CD4-positive, alpha-beta memory T cell (primary cell): ENCODE measurements at places on chromosomes 11 and 22.

GRCh38 chr22:29848111-29848510, 10.0 kb upstream of the ASCC2 start:
- H3K27ac ChIP-seq, result no peak overlapping the region
- DNase-seq, result no peak
- no peaks in the 10 kb centered on the region for H3K27me3 ChIP-seq
- no peak overlapping the region for H3K4me3 ChIP-seq
- no peaks in the 10 kb centered on the region for H3K36me3 ChIP-seq

- no peak overlapping the region for H3K4me3 ChIP-seq
- no peaks in the 10 kb centered on the region for H3K36me3 ChIP-seq
- no peak for DNase-seq
- no peaks in the 10 kb centered on the region for H3K27me3 ChIP-seq
- H3K27ac ChIP-seq, result no peak overlapping the region
Measured at GRCh38 chr11:35079611-35080010, 59.4 kb upstream of the CD44 start.

GRCh38 chr11:112613051-112613972, 347.9 kb upstream of the NCAM1 start:
- H3K27me3 ChIP-seq, result no peaks in the 10 kb centered on the region
- no peak for DNase-seq
- no peak overlapping the region for H3K4me3 ChIP-seq
- no peaks in the 10 kb centered on the region for H3K4me1 ChIP-seq

DNA sequence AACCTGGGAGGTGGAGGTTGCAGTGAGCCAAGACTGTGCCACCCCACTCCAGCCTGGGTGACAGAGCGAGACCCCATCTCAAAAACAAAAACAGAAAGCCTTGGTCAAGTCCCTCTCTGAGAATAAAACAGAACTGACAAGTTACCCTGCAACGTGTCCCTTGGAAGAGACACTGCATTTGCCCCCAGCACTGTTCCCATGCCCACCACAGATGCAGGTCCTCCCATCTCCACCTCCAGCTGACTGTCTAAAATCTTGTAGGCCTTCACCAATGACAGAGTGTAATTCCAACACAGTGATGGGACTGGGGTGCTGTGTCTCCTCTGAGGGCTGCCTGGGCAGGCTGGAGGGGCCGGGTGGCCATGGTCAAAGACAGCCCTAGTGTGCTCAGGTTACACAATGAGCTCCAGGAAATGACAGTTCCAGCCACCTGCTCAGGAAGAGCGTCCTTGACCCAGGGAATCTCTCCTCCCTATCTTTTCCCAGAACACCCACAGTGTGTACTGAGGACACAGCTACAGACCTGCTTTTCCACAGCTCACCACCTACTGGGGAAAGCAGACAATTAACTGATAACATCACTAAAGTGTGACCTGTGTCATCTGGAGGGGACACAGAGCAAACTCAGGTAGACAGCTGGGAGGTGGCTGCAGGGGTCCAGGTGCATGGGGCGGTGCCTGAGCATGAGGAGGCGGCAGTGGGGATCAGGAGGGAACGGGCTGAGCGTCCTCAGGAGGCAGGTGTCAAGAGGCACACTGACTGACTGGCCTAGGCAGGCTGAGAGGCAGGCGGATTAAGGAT, 56.4 kb downstream of the ARFGAP3 start:
- no peak overlapping the region for H3K27ac ChIP-seq
- no peak overlapping the region for H3K4me3 ChIP-seq

DNA sequence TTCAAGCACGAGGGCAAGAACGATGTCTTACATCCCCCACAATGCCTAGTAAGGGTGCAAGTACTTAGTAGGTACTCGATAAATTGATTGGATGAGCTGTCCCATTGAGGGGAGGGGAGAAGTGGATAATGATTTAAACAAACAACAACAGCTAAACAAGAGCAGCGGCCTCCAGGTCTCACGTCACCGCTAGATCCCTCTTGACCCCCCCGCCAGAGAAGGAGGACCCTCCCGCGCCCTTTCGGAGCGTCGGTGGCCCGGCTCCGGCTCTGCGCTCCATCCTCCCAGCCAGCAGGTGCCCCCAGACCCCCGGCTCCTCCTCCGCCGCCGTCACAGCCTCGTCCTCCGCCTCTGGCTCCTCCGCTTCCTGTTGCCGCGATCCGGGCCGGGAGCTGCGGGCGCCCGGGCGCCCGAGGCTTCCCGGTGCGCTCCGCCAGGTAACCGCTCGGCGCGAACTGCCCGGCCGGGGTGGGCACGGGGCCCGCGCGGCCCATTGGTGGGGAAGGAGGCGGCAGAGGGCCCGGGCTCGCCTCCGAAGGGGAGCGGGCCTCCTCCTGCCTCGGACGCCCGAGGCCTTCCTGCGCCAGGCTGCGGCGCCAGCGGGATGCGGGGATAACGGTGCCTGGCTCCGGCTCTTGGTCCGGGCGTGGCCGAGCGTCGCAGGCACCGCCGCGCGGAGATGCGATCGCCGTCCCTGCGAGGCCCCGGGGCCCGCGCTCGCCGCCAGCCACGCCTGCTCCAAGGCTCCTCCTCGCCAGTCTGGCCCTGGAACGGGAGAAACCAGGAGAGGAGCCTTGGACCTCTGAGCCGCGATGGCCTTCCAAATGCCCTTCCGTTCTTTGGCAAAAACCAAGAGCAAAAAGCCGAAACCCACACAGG, at the start of gene TLCD5:
Gene TLCD5 (plus strand): TSS at position 368 of the 879 bp plus-strand sequence. CDS start 2,143 bp downstream, outside the sequence.
- H3K27me3 ChIP-seq, result peaks cover 15% of the 10 kb centered on the region
- peaks cover 27% of the 10 kb centered on the region for H3K4me1 ChIP-seq
- peak; percentile 53 for DNase-seq
- H3K27ac ChIP-seq, result no peak within 1 kb of the TSS
- H3K4me3 ChIP-seq, result peak within 1 kb of the TSS; percentile 25

GRCh38 chr11:6318204-6318603, 2.1 kb downstream of the CAVIN3 start:
- peaks cover 11% of the 10 kb centered on the region for H3K4me1 ChIP-seq
- no peak overlapping the region for H3K4me3 ChIP-seq
- no peaks in the 10 kb centered on the region for H3K36me3 ChIP-seq
- peaks cover 12% of the 10 kb centered on the region for H3K27me3 ChIP-seq

DNA sequence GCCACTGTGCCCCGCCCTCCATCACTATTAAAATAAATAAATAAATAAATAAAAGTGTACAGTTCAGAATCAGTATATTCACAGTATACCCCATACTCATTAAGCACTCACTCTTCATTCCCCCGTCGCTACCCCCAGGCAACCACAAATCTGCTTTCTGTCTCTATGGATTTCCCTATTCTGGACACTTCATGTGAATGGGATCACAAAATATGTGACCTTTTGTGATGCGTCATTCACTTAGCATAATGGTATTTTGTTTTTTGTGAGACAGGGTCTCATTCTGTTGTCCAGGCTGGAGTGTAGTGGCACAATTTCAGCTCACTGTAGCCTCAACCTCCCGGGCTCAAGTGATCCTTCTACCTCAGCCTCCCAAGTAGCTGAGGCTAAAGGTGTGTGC, 52.8 kb downstream of the RBX1 start:
- no peak overlapping the region for H3K4me3 ChIP-seq
- H3K36me3 ChIP-seq, result no peaks in the 10 kb centered on the region
- no peak overlapping the region for H3K27ac ChIP-seq
- no peaks in the 10 kb centered on the region for H3K4me1 ChIP-seq
- no peaks in the 10 kb centered on the region for H3K27me3 ChIP-seq
- DNase-seq, result no peak

- H3K27ac ChIP-seq, result no peak overlapping the region
- peaks cover 32% of the 10 kb centered on the region for H3K4me1 ChIP-seq
- DNase-seq, result no peak
- H3K27me3 ChIP-seq, result no peaks in the 10 kb centered on the region
Measured at GRCh38 chr11:85737738-85738137, 51.7 kb upstream of the CCDC89 start.

DNA sequence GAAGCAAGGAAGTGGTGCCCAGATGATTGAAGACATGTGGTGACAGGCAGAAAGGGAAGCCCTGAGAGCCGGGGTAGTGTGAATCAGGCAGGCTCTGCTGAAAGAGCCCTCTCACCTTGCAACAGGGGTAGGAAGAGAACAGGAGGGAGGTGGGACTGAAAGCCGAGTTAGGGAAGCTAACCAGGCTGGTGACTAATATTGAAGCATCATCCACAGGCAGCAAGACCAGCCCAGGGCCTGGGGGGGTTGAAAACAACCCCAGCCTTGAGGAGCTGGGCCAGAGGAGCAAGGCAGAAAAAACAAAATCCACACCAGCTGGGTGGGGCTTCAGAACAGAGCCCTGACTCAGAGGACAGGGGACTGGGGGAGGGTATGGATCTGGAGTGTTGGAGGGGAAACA, 35.0 kb upstream of the CRTAM start:
- no peak for DNase-seq
- H3K4me3 ChIP-seq, result no peak overlapping the region

- H3K4me1 ChIP-seq, result peaks cover 8% of the 10 kb centered on the region
- no peak overlapping the region for H3K4me3 ChIP-seq
- no peaks in the 10 kb centered on the region for H3K36me3 ChIP-seq
- DNase-seq, result no peak
- H3K27me3 ChIP-seq, result no peaks in the 10 kb centered on the region
Measured at GRCh38 chr11:33899400-33900037, 7.6 kb upstream of the LMO2 start.

DNA sequence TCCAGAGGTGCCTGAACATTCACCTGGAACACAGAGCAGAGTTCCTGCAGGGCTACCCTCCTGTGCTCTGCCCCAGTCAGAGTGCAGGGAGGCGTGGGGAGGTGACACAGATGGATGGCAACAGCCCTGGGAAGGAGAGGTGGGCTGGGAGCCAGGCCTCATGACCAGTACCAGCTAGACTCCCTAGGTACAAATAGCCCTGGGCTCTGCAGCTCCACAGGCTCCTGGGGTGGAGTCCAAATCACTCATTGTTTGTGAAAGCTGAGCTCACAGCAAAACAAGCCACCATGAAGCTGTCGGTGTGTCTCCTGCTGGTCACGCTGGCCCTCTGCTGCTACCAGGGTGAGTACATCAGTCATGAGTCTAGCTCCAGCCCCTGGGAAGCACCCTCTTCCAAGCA, at the start of gene SCGB1D2:
Gene SCGB1D2 (plus strand): TSS at position 219 of the 400 bp plus-strand sequence. CDS start 69 bp downstream, at position 288.
- H3K36me3 ChIP-seq, result no peaks in the 10 kb centered on the region
- no peak for DNase-seq
- no peak within 1 kb of the TSS for H3K4me3 ChIP-seq
- no peak within 1 kb of the TSS for H3K27ac ChIP-seq
- no peaks in the 10 kb centered on the region for H3K4me1 ChIP-seq

- no peaks in the 10 kb centered on the region for H3K36me3 ChIP-seq
- H3K27ac ChIP-seq, result no peak overlapping the region
- DNase-seq, result no peak
- H3K4me1 ChIP-seq, result peaks cover 51% of the 10 kb centered on the region
Measured at GRCh38 chr22:38989466-38989865, 7.3 kb downstream of the APOBEC3B start.

DNA sequence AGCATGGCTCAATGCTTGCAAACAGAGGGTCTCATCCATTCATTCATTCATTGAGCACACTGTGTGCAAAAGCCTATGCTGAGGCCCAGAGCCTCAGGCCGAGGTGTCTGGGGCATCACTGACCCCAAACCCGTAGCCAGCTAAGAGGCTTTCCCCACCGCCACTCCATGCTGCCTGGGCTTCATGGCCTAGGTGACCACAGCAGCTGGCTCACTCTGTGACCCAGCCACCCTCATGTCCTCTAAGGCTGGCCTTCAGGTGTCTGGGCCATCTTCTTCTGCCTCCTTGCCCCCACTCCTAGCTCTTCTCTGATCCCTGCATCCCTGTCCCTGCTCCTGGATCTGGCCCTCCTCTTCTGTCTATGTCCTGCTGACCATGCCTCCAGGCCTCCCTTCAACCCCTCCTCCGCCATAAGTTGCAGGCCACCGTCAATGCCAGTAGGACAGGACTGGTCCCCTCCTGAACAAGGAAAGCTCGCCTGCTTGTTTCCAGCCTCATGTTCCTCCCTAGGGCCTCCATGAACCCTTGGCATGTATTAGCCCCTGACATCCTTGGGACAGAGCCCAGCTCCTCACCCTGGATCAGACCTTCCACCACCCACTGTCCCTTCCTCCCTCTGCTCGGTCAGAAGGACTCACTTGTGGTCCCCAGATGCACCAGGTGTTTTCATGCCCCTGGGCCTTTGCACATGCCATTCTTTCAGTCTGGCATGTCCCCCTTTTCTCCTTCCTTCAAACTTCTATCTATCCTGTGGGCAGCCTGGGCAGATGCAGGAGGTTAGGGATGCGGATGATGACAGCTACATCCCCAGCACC, 92.8 kb downstream of the MYEOV start:
- no peaks in the 10 kb centered on the region for H3K4me1 ChIP-seq
- H3K36me3 ChIP-seq, result no peaks in the 10 kb centered on the region
- no peak for DNase-seq
- H3K4me3 ChIP-seq, result no peak overlapping the region

DNA sequence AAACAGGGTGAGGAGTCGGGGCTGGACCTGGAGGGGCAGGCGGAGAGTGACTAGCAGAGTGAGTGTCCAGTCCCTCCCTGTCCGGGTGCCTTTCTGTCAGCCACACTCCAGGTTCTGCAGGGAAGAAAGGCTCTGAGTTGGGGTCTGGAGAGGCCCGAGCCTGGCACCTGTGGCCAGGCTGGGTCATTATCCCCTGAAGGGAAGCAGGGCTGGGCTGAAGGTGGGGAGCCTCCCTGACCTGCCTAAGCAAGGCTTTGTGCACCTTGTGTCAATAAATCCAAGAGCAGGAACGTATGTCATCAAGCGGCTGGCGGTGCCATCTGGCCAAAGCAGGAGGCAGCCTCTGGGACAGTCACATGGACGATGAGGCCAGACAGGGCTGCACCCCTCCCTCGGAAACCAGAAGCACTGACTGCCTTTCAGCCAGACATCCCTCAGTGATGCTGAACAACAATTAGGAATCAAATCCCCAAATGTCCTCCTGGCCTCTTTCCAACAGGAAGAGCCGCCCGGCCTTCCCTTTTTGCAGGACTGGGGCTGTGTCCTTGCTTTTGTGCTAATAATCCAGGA, 73.9 kb upstream of the FGF3 start:
- no peak overlapping the region for H3K4me3 ChIP-seq
- no peak overlapping the region for H3K27ac ChIP-seq
- no peaks in the 10 kb centered on the region for H3K4me1 ChIP-seq
- no peak for DNase-seq

GRCh38 chr11:113629562-113629961, 76.5 kb downstream of the TMPRSS5 start:
- H3K4me1 ChIP-seq, result no peaks in the 10 kb centered on the region
- H3K36me3 ChIP-seq, result no peaks in the 10 kb centered on the region
- H3K27ac ChIP-seq, result no peak overlapping the region
- H3K27me3 ChIP-seq, result no peaks in the 10 kb centered on the region
- DNase-seq, result no peak

GRCh38 chr11:762421-763072, 14.7 kb downstream of the GATD1 start:
- H3K4me3 ChIP-seq, result no peak overlapping the region
- peaks cover 46% of the 10 kb centered on the region for H3K36me3 ChIP-seq
- DNase-seq, result no peak
- H3K27ac ChIP-seq, result no peak overlapping the region
